ENCODE measurements at places on chromosomes 3 and 15. TPM values are rescaled to one million over a fixed set of nuclear protein-coding genes. Genes with fewer than 3 reads are reported as not detected.

GRCh38 chr15:96882121-96882772 is 551.7 kb downstream of the NR2F2 start:
- DNase-seq, result no peak

DNA sequence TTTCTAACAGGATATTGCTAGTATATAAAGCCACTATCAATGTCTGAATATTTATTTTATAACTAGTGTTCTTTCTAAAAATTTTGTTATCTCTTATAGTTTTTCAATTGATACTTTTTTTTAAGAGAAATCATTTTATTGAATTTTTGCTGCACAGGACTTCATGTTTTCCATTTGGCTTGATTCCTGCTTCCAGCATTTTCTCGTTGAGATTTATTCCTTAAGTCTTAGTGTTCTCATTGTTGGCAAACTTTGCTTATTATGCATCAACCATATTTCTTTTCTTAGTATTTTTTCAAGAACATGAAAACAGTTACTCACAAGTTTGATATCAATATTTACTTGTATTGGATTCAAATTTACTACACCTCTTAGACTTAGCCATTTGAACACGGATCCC is 113.4 kb downstream of the UNC13C start:
- DNase-seq, result no peak

GRCh38 chr15:63968700-63969099 is 77.6 kb downstream of the DAPK2 start:
- DNase-seq, result no peak

DNA sequence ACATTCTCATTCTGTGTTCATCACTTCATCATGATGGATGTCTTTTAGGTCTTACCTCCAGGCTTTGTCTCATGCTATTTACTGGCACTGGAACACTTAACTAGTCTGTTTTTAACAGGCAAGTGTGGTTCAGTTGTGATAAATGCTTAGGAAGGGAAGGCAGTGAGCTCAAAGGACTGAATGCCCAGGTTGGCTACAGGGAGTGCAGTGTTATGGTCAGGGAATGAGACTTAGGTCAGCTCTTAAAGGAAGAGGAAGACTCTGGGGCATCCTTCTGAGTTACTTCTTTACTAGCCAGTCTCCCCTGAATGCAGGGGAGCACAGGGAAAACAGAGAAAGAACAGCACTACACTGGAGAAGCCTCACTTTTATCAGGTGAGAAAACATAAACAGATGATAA is 72.6 kb downstream of the TGFBR2 start:
- no peak for DNase-seq

GRCh38 chr3:187746442-187747281 is 1.4 kb upstream of the BCL6 start:
- no peak for DNase-seq

GRCh38 chr3:20537234-20537633 is 351.2 kb upstream of the SGO1 start:
- DNase-seq, result no peak

DNA sequence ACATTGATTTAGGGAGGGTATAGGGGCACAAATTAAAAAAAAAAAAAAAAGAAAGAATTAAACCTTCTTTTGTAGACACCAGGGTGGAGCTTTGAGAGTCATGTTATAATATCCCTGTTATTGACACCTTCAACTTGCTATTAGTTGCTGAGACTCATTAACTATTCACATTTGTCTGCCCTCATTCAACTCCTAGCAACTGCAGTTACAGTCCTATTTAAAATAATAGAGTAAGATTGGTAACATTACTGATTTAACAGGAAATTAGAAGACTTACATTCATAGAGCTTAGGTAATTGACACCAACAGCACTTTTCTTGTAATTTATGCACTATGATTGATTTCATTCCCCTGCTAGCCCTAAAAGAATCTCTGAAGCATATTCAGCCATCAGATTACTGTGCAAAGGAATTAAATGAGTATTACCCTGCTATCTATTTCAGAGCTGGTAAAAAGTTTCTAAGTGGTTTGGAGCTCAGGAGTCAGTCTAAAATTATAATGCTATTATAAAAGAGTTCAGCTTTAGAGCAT is 148.8 kb upstream of the TBL1XR1 start:
- no peak for DNase-seq

- DNase-seq, result no peak
Observed at GRCh38 chr3:171346582-171347300, 113.5 kb downstream of the TNIK start.

GRCh38 chr3:151775314-151776258 is 38.3 kb upstream of the AADAC start:
- DNase-seq, result no peak

DNA sequence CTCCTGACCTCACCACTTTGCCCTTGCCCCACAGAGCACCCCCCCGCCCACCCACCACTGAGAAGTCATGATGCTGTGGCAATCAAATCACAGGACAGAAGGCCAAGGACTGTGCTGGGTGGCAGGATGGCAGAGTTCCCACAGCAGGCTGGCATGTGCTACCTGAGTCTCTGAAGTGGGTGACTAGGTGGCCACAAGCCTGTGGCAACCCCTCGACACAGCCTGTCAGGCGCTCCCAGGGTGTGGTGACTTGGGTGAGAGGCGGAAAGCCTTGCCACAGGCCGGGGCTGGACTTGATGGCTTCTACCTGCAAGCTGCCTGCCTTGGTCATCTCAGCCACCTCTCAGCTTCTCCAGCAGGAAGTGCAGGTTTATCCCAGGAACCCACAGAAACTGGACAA is 15.6 kb upstream of the DUSP7 start:
- no peak for DNase-seq

DNA sequence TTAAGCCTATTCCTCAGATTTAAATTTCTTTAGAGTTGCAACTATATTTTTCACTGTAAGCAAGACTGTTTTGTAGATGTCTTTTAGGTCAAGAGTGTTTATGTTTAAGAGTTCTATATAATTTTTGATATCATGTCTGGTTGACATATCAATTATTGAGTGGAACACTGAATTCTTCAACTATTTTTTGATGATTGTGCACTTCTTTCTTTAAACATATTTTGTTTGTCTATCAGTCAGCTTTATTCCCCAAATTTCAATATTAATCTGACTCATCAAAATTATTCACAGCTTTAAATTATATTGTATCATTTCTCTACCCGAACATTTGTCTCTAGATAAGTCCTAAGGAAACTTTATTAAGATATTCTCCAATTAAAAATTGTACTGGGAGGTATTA is 933.6 kb upstream of the ROBO1 start:
- no peak for DNase-seq

- DNase-seq, result no peak
Observed at GRCh38 chr3:119538772-119539171, 20.6 kb downstream of the CD80 start.

DNA sequence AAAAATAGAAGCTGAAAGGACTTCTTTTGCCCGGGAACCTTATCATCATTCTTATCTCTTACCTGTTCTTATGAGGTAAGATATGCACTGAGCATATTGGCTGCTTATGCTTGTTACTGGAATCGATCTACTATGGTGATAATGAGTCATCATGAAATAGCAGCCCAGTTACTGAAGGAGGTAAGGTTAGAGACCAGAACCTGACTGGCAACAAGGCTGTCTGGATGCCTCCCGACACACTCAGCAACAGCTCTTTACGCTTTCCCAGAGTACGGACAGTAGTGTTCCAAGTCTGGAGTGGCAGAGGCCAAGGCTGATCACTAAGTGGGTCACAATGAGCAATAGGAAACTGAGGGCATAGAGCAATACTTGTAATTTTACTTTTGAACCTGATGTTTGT is 314.1 kb downstream of the NLGN1 start:
- DNase-seq, result peak; percentile 10

DNA sequence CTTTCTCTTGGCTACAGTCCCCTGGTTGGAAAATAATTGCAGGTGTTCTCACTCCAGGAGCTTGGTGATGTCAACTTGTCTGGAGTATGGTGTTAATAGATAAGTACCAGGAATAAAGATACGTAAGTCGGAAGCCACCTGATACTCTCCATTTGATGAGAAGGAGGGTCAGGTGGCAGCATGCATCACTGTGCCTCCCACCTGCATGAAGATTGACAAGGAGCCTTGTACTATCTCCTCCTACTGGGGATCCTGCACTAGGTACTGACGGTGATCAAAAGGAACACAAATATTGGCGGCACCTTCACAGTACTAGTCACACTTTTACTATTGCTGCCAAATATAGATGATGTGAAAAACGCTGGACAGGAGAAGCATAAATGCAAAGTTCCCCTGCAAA is 32.6 kb upstream of the GABRB3 start:
- no peak for DNase-seq

DNA sequence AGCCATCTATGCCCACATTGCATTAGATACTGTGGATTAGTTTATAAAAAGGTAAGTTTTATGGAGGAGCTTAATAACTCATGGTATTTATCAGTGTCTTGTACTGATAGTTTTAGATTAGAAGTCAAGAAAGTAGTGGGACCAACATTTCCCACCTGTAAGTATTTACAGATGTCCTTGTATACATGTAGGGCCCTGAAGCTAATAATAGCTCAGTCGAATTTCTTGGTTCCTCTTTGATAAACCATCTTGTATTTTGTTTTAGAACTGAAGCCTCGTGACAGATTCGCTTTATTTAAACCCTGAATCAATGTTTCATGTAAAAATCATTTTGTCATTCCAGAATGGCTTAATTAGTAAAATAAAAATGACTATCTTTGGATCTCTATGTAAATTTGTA is 73.4 kb downstream of the CRYBG3 start:
- no peak for DNase-seq

DNA sequence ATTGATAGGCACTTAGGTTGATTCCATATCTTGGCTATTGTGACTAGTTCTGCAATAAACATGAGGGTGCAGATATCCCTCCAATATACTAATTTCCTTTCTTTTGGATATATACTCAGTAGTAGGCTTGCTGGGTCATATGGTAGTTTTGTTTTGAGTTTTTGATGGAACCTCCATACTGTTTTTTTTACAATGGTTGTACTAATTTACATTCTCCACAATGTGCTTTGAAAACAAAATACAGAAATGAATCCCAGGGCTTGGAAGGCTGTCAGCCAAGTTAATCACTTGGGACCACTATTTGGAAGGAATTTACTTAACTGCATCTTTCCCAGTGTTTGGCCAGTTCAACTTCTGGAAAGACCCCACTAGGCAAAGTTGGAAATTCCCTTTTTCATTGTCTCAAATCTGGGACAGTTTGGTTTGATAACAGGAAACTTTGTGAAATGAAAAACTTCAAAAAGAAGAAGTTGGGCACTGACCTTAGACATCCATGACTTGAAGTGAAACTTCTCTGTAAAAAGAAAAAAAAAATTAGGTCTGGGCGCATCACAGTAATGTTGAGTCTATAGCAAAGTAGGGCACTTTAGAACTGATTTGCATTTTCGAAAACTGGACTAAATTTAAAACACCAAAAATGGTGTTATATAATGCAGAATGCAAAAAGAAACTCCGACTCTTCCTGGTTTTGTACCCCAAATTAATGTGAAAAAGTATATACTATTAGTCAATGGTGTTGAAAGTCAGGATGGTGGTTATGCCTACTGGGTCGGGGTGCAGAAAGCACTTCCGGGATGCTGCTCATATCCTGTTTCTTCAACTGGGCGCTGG is 6.0 kb downstream of the CTSH start:
- DNase-seq, result no peak

GRCh38 chr15:41792000-41792637 is 17.8 kb downstream of the MAPKBP1 start:
- DNase-seq, result no peak

GRCh38 chr3:155302481-155302880 is 9.0 kb upstream of the STRIT1 start:
- DNase-seq, result no peak

DNA sequence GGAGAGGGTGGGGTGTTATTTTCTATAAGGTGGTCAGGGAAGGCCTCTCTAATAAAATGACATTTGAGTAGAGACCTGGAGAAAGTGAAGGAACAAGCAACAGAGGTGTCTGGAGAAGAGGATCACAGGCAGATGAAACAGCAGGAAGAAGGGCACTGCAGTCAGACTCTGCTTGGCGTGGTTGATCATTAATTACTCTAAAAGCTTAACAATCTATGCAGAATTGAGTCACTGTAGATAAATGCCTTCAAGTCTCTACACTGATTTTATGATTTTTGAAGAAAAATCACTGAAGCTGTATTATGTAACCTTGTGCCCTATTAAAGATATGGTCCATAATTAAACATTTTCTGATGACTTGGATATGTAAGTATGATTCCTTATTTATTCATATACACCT is 114.2 kb downstream of the TNIK start:
- DNase-seq, result no peak

GRCh38 chr3:192212335-192212734 is 515.0 kb downstream of the FGF12 start:
- no peak for DNase-seq

- no peak for DNase-seq
Observed at GRCh38 chr3:81354119-81354518, 407.3 kb downstream of the GBE1 start.

DNA sequence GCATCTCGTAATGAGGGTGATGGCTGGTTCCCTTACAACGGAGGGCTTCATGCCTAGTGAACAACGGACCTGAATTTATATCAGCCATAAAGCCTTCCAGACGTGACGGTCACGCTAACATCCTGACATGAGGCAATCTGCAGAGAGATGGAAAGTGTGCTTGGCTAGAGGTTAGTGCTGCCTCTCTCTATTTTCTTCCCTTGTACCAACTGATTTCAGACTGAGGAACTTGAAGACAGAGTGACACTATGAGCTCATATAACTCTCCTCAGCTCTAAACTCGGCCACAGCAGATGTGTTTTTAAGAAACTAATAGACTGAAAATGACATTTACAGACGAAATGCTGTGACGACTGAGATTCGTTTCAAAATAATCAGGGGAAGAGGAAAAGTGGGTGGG is 122.4 kb downstream of the XXYLT1 start:
- no peak for DNase-seq

DNA sequence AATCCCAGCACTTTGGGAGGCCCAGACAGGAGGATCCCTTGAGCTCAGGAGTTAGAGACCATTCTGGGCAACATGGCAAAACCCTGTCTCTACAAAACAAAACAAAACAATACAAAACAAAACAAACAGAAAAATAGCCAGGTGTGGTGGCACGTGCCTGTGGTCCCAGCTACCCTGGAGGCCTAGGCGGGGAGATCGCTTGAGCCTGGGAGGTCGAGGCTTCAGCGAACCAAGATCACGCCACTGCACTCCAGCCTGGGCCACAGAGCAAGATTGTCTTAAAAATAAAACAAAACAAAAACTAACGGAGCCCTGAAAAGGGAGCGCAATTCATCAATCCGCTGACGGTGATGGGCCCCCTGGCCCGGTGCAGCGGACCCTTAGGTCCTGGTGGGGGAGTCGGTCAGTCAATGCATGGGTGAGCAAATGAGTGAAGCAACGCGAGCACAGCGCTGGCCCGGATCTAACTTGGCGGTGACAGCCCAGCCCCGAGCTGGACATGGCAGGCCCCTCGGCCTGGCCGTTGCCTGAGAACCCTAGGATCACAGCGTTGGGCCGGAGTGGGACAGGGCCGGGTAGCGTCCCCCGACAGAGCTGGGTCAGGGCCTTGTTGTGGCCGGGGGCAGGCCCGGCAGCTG is 52.4 kb upstream of the BLM start:
- peak; percentile 73 for DNase-seq

GRCh38 chr3:129061888-129062834 is 1.6 kb downstream of the GP9 start:
- no peak for DNase-seq

The ALG1L2 gene
- not detected for total RNA-seq

The THAP10 gene
- 4.7 TPM for total RNA-seq

The FAM98B gene
- total RNA-seq, result 15.2 TPM

The GDPGP1 gene
- total RNA-seq, result 13.8 TPM

The CDC25A gene
- total RNA-seq, result 0.77 TPM

The DUOXA1 gene
- 0.59 TPM for total RNA-seq

The CPEB1 gene
- 0.72 TPM for total RNA-seq

The OIP5 gene
- not detected for total RNA-seq

The COL6A5 gene
- not detected for total RNA-seq

The CCR3 gene
- total RNA-seq, result not detected

The ADPRH gene
- 10.3 TPM for total RNA-seq

The DPPA4 gene
- not detected for total RNA-seq

The SPTBN5 gene
- total RNA-seq, result 3.6 TPM
